NCI-H748 treated with DMSO at 0.1 percent for 48 hours (cell line): ENCODE measurements at places on chromosomes 1 and 21.

DNA sequence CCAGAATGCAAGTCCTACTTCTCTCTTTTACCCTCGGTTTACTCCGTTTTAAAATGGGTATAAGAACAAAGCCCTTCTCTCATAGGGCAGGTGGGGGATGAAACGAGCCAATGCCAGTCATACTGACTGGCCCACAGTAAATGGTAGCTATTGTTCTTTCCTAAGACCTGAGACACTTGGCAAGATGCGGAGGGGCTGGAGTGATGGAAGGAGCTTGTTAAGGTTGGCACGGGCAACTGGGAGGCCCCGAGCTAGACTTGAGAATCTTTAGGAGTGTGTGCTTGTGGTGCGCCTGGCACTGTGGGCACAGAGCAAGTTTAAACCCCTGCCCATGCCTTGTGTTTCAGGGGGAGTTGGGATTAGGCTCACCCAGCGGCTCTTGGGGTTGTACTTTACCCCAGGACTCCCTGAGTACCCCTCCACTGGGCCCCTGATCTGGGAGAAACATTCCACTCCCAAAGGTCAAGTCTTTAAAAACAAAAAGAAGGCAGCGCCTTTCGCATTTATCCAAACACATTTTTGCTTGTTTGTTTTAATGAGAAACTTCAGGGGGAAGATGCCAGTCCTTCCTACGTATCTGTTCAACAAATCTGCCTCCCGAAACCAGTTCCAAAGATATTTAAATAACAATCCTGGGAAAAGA is 240.6 kb upstream of the TMEM51 start:
- no peak for DNase-seq

GRCh38 chr1:230794431-230794830 is 47.2 kb downstream of the CAPN9 start:
- no peak for DNase-seq

- no peak for DNase-seq
Observed at GRCh38 chr1:11914024-11914423, 12.2 kb downstream of the KIAA2013 start.

GRCh38 chr1:231357831-231358354 is 19.8 kb downstream of the SPRTN start:
- DNase-seq, result peak; percentile 60

DNA sequence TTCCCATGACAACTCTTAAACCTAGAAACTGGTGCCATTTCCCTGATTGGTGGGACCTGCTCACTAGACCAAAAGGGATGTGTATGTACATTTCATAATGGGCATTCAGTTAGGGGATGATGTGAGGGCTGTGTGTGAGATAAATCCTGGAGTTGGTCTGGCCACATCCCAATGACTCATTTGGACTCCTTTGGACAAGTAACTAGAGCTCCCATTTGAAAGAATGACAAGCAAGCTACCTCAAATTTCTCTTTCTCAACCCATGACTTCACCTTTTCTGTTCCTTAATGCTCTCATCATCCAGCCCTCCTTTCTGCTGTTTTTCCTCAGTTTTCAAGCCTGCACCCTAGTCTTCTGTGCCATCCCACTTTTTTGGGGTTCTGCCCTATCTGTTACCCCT is 27.9 kb downstream of the EBNA1BP2 start:
- DNase-seq, result no peak

GRCh38 chr1:45815667-45816458 is 12.5 kb downstream of the MAST2 start:
- DNase-seq, result no peak

GRCh38 chr21:41508415-41509144 is 622 bp upstream of the TMPRSS2 start:
- DNase-seq, result no peak

DNA sequence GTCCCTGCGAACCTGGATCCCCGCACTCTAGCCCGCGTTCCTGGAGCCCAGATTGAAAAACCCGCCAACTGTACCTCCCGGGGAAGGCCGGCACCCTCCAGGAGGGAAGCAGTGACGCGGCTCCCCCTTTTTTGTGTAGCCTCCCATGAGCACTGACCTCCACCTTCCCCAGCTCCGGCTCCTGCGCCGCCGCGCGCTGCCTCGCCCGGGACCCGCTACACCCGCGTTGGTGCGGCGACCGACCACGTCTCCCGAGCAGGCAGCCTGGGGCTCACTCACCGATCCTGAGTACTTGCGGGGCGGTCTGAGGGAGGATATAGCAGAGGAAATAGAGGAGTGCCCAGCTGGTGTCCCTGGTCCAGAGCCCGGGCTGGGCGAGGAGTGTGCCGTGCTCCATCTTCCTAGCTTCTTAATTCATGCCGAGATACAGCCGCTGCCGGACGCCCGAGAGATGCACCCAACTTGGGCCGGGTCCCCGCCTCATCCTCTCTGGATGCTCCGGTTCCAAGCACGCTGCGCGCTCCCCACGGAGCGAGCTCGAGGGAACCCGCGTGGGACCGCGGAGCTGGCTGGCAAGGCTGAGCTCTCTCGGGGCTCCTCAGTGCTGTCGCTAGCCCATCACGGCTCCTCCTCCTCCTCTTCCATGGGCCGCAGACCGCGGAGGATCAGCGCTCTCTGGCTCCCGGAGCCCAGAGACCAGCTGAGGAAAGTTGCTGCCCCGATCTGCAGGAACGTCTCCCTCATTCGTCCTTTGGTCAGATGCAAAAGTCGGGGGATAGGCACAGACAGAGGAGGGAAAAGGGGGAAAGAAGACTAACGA is 482 bp downstream of the GRIK1 start:
- no peak for DNase-seq

GRCh38 chr1:149849947-149850360 is 49.4 kb upstream of the BOLA1 start:
- peak; percentile 10 for DNase-seq

DNA sequence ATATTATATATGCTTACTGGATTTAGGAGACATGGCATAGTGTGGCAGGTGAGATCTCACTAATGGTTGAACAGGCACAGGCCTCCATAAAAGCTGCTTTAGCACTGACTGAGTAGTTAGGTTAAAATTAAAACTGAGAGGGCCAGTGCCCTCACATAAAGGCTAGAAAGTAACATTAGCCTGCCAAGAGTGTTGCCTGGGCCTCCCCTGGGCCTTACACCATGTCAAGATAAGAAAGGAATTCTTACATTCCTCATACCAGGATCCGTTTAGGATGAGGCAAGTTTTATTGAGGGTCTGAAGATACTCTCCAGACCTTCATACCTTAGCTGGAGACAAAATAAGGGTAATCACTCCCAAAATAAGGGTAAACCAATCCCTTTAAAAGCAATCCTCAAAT is 1011.8 kb downstream of the PLA2G4A start:
- no peak for DNase-seq

DNA sequence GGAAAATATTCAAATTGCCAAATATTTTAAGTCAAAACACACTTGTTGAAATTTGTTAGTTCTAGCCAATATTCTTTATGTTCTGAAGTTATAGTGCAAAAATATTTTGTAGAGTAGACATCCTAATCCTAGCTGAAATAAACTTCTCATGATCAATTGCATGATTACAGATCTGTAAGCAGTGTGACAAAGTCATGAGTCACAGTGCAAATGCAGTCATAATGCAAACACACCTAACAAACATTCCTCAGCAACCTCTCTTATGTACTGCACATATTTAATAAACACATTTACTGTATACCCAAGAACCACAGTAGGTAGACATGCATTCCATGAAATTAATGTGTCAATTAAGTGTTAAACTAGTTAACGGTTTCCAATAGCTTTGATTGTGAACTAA is 1857.4 kb downstream of the NCAM2 start:
- no peak for DNase-seq

DNA sequence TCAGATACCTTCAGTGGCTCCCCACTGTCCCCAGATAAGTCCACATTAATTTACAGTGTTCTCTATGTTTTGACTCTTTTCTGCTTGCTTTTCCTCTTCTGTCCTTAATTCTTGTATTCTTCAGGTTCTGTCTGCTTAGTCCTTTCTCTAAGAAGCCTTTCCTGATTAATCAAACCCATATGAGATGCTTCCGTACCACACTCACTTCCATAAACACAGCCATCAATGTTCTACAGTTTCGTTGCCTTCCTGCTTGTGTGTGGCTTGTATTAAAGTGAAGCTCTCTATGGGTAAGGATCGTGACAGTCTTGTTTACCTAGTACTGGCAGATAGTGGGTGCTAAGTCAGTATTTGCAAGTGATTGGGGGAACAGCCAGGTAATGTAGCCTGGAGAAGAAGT is 75.9 kb downstream of the PRDM2 start:
- DNase-seq, result no peak

GRCh38 chr1:172761581-172762486 is 102.9 kb downstream of the FASLG start:
- no peak for DNase-seq

GRCh38 chr1:17551755-17552234 is 12.3 kb downstream of the ARHGEF10L start:
- DNase-seq, result no peak

- DNase-seq, result no peak
Observed at GRCh38 chr1:243974451-243975292, 76.4 kb upstream of the ZBTB18 start.

DNA sequence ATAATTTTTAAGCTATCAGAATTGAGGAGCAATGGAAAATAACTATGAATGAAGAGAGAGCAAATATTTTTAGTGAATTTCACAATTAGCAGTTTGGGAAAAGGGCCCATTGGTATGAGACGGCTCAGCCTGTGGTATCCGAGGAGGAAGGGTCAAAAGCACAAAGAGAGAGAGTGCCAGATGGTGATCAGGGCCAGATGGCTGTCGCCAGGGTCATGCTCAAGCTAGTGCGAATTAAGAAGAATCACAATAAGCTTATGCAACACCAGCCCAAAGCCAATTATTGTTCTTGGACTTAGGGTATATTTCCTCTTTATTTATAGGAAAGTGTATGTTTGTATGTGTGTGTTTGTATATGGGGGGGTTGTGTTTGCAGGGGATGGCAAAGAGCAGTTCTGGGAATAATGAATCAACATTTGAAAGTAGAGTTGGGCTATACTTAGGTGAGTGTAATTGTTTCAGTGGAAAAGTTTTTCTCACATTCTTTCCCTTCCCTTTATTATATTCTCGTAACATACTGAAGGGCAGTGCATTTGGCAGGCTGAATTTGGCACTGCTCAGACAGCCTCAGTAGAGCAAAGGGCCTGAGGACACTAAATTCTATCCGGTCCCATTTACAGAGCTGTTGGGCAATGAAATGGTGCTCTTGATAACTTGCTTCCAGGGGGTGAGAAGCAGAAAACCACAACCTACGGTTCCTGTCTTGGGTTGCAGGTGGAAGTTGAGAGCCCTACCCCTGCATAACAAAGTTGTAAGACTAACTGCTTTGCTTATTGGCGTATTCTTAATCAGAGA is 19.5 kb upstream of the DDR2 start:
- no peak for DNase-seq

DNA sequence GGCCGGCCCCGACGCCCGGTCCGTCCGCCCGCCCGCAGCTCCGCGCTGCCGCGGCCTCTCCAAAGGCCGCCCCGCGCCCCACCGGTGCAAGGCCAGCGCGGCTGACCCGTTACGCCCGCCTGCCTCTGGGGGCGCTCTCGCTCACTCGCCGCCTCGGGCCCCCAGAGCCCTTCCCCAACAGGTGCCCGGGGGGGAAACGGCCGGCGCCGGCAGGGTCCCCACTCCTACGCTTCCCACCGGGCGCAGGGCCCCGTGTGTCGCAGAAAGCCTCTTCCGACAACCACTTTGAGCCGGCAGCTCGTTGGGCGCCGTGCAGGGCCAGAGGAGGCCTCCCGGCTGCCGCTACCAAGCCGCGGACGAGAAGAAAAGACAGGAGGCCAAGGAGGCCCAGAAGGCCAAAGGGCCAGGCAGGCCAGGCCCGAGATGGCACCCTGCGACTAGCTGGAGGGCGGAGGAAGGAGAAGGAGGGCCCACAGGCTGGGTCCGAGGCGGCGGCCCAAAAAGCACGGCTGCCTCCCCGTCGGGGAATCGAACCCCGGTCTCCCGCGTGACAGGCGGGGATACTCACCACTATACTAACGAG is 64.9 kb upstream of the FCGR2A start:
- no peak for DNase-seq

- no peak for DNase-seq
Observed at GRCh38 chr1:207860531-207860930, 50.4 kb downstream of the CD34 start.

DNA sequence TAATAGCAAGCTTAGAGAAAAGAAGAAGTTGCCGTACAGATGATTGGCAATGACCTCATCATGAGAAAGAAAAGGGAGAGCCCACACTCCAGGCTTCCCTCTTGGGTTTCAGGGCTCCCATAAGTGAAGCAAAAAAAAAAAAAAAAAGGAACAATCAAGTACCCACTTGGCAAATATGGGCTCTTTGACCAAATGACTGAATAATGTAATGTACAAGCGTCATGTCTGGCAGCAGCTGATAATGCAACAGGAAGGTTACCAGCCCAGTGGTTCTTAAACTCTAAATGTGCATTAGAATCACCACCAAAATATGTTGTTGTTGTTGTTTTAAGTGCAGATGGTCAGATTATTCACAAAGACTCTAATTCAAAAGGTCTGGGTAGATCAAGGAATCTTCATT is 13.5 kb downstream of the TNFSF4 start:
- DNase-seq, result no peak

DNA sequence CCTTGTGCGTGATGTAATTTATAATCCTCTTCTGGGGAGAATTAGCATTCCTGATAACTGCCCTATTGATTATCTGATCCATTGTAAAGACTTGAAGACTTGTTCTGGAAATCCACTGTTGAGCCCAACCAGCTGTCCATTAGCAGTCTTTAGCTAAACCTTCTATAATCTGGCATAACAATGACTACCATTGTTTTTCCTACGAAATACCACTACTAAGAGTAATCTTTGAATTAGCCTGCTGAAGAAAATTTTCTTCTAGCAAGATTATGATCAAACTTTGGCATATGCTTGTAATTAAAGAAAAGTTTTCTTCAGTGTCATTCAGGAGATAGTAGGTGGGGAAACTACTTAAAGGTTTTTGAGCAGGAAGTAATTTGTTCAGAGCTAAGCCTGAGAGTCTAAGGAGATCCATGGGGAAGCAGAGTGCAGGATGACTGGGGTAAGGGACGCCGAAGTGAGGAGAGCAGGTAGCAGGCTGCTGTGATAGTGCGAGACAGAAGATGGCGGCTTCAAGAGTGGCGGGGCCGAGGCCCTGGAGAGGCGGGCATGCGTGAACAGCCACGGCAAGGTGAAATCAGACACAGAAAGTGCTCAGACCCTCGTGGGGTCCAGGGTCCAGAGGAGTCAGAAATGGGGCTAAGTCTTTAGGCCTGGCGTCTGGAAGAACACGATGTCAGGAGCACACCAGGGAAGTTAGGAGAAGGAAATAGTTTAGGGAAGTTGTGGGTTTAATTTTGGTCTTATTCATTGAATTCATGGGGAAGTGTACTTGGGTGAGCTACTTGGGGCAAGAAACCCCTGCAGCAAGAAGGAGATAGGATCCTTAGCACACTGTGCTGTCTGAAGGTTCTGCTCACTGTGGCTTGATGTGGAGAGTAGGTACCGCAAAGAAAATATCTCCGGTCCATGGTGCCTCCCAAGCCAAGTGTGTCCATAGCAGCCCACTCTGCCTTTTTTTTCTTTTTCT is 112.6 kb upstream of the ADAR start:
- no peak for DNase-seq

DNA sequence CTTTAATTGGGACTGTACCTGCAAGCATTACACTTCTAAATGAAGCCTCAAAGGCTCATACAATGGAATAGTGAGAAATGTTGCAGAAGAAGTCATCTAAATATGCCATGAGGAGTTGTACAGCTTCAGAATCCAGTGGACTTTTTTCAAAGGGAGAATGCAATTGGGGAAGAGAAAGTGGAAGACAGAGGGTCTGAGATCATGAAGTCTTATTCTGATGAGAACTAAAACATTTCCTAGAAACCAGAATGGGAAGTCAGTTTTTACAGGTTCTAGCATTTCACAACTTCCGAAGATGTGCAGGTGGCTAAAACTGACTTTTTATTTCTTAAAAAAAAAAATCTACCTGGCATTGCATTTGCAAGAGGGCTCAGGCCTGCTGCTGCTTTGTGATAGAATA is 424.4 kb upstream of the RUNX1 start:
- DNase-seq, result no peak
